ENCODE measurements at places on chromosomes 12 and 14.

- DNase-seq, result no peak
These were observed 402.3 kb downstream of the NUAK1 start for GRCh38 chr12:105736498-105736897.

DNA sequence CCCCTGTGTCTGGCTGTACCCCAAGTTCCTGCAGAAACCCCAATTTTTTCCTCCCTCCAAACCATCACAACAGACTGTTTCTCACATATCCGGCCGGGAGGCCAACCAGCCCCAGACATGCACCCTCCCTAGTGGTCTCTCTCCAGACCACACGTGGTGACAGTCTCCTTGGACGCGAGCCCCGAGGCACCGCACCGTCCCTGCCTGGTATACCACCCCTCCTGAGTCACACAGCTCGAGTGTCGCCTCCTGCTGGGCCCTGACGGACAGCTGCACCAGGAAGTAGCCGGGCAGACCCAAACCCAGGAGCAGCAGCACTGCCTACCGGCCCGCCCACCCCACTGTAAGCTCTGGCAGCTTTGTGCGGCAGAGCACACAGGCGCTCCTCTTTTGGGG is 97.4 kb downstream of the RFLNA start:
- no peak for DNase-seq

GRCh38 chr12:100490056-100490455 is 16.4 kb downstream of the NR1H4 start:
- no peak for DNase-seq

GRCh38 chr12:74365178-74365964 is 172.3 kb upstream of the ATXN7L3B start:
- no peak for DNase-seq

DNA sequence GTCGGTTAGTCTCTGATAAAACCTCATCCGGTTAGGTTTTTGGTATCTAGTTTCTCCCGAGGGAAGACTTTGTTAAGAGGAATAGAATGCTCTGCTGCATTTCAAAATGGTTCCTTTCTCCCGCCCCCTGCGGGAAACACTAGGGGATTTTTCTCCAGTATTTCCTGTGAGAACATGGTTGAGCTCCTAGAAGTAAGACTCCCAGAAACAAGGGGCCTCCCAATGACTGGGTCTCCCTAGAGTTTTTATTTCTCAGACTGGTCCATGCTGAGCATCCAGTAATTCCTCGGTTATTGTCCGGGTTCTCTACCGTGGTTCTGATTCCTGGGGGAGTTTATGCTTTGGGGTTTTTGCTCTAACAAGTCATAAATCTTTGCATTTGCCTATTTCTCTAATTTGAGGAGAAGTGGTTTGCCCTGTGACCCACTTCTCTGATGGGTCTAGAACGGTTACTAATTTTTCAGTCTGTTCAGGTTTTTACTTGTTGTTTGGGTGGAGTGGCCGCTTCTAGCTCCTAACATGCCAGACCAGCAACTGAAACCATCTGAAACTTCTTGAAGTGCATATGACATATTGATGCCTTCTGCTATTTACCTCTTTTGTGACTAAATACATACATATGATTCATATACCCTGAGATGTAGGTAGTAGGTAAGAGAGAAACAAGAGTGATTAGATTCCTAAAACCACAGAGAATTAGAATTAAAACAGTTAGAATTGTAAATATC is 25.1 kb downstream of the TESPA1 start:
- DNase-seq, result no peak

DNA sequence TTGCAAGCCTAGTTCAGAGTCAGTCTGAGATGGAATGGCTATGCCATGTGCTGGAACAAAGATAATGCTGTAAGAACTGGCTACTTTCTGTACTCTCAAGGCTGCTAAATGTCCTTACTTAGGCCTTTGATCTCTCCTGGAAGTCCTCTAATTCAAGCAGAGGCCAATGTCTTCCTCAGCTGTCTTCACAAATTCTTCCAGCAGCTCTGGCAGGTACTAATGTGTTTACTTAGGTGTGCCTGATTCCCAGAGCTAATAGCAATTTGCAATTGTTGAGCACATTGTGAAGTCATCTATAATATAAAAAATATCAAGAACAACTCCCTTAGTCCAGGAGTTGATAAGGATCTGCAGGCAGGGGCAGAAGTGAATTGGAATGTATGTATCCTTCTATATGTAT is 3.8 kb upstream of the MYF5 start:
- no peak for DNase-seq

DNA sequence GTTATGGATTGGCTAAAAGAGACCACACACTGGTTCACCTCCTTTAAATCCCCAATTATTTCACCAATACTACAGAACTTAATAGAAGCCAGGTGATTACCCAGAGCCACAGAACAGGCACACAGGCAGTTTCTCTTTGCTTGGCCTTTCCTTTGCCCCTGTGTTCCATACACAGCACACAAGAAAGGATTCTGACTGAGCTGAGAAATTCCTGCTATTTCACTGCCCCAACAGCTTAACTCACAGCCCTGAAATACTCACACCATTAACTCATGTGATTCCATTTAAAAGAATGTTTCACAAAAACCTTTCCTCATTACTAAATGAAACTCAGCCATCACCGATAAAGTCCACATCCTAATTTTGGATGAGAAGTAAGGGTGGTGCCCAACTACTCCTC is 133.6 kb downstream of the MED13L start:
- no peak for DNase-seq

GRCh38 chr14:56491299-56492285 is 88.0 kb upstream of the TMEM260 start:
- peak; percentile 67 for DNase-seq

GRCh38 chr14:101374373-101375338 is 186.6 kb upstream of the DIO3 start:
- DNase-seq, result no peak

GRCh38 chr12:102426599-102427542 is 53.5 kb downstream of the IGF1 start:
- no peak for DNase-seq

GRCh38 chr12:131671871-131672270 is 39.0 kb upstream of the SFSWAP start:
- no peak for DNase-seq

GRCh38 chr12:47819896-47820630 is at the start of gene HDAC7:
HDAC7 (minus strand) TSS chr12:47819903; CDS start chr12:47819785, 118 bp downstream.
- no peak for DNase-seq

- no peak for DNase-seq
These were observed 37.9 kb upstream of the SLC38A2 start for GRCh38 chr12:46410495-46410894.

DNA sequence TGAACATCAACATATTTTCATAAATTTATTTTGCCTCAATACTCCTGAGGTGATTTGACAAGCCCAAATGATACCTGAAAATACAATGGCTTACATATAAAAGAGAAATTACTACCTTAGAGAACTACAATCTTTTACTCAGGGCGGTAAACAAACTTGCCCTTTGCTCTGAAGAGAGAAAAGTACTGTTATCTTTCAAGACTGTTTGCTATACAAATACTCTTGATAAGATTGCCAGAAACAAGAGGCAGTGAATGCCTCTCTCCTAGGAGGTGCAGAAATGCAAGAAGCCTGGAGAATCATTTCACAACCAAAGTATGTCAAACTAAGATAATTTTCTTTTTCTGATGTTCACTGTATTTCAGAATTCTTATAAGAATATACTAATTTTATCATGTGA is 160.3 kb downstream of the ALX1 start:
- DNase-seq, result no peak

DNA sequence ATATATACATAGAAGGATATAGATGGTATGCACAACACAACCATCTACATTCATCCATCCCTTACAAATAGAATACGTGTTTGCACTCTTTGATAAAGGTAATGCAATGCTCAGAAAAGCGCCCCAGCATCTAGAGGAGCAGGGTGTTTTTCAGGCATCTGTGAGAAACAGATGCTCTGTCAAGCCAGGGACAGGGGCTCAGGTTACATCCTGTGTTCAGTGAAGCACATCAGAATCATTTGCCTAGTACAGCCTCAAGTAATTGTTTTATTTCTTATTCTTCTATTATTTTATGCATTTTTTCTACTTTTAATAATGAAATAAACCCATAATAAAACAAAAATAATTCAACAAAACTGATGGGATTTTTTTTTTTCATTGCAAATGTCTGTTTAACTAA is 50.5 kb upstream of the HIF1A start:
- peak; percentile 50 for DNase-seq

DNA sequence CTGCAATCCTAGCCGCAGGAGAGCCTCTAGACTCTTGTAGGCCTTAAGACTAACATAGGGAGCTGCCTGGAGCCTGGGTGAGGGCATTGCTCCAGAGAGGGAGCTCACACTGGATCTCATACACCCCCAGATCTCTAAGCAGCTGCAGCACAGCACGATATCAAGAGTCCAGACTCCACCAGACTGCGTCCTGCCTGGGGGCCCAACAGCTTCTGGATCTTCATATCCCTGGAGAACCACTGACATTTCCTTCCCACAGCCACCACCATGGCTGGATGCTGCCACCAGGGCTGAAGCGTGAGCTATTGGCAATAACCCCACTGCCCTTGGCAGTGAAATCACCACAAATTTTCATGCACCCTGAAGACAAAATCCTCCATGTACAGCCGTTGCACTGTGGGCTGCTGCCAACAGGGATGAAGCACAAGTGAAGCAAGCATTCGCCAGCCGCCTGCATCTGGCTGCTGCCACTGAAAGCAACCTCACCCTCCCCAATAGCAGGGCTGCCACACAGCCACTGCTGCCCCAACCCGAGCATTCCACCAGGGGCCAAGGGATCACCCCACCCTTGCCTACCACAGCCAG is 28.2 kb downstream of the CACNA2D4 start:
- DNase-seq, result no peak

DNA sequence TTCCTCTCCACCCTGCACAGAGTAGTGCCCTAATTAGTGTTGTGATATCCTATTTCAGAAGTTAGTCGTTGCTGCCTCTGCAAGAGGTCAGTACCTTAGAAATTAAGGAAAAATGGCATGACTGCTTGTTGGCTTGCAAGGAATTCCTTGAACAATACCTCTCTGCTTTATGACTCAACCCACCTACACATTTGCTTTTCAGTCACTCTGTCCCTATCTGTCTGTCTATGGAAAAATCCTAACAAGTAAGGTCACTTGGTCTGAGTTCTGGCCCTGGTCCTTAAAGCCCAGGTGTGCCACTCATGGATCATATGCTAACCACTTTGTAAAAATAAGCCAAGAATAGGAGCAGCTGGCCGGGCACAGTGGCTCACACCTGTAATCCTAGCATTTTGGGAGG is 116.4 kb upstream of the ATF1 start:
- DNase-seq, result no peak

DNA sequence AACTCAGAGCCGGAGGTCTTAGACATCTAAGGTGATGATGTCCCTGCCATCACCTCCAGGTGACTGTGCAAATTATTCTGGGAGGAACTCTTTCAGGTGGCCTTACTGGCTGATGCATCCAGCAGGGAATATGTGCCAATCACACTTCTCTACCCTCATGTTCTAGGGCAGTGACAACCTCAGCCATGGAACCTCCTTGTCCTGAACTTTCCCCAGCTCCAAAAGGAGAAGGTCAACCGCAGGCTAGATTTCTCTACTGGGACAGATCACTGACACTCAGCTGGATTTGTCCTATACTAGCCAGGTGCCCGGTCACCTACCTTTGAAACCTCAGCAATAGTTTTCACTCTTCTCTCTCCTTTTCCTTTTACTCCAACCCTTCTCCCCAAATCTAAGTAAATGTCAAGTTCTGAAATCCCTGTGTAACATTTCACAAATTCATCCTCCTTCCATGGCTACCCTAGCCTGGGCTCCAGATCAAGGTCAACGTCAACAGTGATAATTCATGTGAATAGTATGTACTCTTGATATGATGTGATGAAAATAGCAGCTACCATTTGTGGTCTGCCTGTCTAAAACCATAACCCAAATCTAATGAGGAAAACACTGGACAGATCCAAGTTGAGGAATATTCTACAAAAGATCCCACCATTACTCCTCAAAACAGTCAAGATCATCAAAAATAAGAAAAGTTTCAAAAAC is 115.0 kb upstream of the EGLN3 start:
- DNase-seq, result no peak

- DNase-seq, result no peak
These were observed 1.1 kb downstream of the TOGARAM1 start for GRCh38 chr14:44963044-44963528.

DNA sequence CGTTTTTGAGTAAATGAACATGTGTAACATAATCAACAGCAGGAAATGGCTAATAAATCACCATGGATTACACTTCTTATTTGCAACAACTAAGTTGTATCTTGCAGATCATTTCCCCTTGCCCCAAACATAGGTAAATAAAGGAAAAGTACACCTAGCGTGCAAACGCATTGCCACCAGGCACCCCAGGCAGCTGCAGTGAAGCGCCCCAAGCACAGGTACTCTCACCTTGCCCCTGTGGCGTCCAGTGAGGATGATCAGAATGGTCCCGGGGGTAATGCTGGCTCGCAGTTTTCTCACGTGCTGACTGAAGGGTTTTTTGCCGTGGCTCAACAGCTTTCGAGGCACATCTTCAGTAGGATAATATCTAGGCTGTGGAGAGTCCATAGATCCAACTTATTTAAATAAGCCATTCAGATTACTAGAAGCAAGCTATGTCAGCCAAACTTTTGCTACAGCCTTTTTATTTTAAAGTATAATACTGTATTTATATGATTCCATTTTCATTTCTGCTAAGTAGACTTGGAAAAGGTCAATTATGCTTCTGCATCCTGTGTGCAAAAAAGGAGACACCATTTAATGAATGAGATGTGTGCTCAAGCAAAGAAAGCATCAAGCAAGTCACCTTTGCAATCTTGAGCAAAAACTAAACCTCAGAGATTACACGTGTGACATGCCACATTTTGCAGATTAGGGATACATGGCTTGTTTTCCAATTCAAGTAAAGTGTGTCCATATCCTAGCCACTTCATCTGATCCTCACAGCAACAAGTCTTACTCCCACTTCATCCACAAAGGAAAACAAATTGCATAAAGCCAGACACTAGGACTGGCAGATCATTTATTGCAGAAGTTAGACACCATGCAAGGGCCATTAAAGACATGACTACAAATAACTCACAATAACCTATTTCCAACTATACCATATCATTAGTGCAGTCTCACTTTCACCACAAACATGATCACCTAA is 2.6 kb downstream of the RPL6 start:
- DNase-seq, result no peak

DNA sequence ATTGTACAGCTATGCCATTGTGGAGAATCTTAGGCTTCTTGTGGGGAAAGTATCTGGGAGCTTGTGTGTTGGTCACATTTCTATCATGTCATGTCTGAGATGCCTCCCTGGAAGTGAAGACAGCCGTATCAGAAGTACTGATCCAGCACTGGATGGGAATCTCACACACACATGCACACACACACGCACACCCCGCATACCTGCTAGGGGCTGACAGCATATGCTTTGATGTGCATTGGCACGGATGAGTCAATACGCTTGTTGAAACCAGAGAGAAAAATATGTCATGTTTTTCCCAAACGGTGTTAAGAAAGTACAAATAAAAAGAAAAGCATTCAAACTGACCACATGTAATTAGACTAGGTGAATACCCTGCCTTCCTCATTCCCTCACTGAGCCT is 260.8 kb downstream of the KTN1 start:
- DNase-seq, result no peak

DNA sequence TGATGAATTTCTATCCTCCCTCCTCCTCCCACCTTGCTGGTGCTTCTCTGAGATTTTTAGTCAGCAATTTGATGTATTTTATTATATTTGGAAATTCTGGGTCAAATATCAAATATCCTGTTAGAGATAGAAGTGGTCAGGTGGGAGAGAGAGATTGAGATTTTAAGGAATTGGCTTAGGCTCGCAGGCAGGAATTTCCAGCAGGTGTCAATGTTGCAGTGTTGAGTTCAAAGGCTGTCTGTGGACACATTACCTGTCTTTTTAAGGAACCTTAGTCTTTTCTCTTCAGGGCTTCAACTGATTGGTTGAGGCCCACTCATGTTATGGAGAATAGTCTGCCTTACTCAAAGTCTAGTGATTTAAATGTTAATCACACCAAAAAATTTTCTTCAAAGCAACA is 457.3 kb downstream of the FLRT2 start:
- no peak for DNase-seq

Data from NCI-H187 treated with DMSO at 0.1 percent for 48 hours (cell line).